ENCODE measurements at places on chromosomes 12 and 14.
A peak's percentile ranks its signal among the peaks of the same experiment; 100 is the strongest.

DNA sequence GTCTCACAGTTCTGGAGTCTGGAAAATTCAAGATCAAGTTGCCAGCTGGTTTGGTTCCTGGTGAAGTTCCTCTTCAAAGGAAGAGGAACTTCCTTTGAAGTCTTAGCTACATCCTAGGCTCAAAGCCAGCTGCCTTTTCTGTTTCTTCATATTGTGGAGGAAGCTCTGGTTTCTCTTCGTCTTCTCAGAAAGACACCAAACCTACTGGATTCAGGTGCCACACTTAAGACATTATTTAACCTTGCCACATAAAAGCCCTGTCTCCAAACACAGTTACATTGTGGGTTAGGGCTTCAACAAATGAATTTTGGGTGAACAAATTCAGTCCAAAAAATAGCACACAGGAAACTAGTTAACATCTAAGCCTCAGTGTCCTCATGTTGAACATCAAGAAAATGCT is 1019.8 kb downstream of the GALC start:
- no peak for DNase-seq

GRCh38 chr12:101074940-101075680 is 134.9 kb downstream of the SLC5A8 start:
- peak; percentile 58 for DNase-seq

DNA sequence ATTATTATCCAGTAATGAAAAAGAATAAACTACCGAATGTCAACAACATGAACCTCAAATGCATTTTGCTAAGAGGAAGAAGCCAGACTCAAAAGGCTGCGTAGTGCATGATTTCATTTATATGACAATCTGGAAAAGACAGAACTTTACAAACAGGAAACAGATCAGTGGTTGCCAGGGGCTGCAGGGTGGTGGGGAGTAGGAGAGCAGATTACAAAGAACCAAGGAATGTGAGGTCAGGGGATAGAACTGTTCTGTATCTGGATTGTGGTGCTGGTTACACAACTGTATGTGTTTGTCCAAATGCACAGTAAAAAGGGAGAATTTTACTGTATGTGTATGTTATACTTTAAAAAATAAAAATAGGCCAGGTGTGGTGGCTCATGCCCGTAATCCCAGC is 89.7 kb upstream of the MYL2 start:
- no peak for DNase-seq

GRCh38 chr14:73576391-73576790 is 7.4 kb downstream of the ACOT2 start:
- no peak for DNase-seq

DNA sequence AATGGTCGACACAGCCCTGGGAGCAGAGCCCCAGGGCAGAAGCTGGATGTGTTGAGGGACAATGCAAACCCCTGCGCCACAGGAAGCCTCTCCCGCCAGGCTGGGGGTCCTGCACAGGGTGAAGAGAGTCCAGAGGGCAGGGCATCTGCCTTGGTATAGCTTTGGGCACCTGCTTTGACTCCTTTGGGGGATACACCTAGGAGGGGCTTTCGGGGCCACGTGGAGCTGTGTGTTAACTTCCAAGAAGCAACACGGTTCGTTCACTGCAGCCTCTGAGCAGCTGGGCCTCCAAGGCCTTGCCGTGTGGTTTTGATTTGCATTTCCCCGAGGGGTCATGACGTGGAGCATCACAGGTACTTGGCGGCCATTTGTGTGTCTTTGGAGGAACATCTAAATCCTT is 5.8 kb upstream of the PUS1 start:
- no peak for DNase-seq

- peak; percentile 48 for DNase-seq
Measured at GRCh38 chr14:56210571-56210970, 92.4 kb downstream of the PELI2 start.

- peak; percentile 37 for DNase-seq
Measured at GRCh38 chr12:5807090-5807414, 138.0 kb downstream of the ANO2 start.

- no peak for DNase-seq
Measured at GRCh38 chr12:48017921-48018617, 13.8 kb upstream of the COL2A1 start.

GRCh38 chr12:104687823-104688573 is 231.2 kb downstream of the CHST11 start:
- DNase-seq = no peak

DNA sequence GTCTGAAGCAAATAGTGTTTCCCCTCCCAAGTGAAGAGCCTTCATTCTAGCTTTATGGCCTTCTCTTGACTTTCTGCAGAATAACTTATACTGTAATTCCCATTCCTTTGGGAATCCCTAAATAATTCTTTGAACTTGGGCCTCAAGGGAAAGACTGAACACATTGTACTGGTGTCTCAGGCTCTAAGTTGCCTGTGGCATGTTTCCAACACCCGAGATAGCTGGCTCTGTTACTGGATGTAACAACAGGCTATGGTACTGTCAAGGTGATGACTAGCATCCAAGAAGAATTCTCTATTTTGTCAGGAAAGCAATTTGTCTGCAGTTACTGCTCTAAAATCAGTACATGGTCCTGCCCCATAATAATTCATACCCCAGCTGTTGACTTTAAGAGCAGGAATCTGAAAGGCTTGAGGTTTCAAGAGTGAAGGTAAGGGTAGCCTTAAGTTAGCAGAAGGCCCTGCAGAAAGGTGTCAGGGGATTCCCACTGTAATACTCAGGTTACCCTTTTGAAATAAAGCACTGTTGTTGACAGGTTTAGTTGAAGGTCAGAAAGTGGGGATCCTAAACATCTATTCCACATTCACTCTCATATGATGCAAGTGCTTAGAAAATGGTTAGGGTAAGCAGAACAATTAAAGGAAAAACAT is 5.2 kb downstream of the GPX2 start:
- DNase-seq = no peak

DNA sequence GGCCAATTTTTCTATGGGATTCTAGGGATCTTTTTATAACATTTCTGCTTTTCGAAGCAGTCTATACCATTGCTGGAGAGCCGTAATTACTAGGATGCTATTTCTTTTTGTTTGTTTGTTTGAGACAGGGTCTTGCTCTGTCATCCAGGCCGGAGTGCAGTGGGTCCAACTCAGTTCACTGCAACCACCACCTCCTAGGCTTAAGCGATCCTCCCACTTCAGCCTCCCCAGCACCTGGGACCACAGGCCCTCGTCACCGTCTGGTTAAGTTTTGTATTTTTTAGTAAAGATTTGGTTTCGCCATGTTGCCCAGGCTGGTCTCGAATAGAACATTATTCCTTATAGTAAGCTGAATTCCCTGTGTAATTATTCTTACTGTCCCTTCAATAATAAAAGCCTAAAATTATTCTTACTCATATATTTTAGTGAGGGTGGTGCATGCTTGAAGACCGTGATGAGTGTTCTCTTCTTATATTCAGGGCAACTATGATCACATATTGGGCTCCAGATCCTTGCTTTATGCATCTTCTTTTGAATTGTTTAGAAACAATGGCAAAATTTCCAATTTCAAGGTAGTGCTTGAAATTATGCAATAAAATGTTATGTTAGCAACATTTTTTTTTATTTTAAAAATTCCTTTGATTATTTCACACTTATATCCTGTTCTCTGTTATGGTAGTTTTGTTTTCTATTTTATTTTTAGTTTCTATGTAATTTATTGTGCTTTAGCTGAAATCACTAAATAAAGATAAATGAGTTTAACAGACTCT is 66.2 kb downstream of the CRADD start:
- DNase-seq = no peak

DNA sequence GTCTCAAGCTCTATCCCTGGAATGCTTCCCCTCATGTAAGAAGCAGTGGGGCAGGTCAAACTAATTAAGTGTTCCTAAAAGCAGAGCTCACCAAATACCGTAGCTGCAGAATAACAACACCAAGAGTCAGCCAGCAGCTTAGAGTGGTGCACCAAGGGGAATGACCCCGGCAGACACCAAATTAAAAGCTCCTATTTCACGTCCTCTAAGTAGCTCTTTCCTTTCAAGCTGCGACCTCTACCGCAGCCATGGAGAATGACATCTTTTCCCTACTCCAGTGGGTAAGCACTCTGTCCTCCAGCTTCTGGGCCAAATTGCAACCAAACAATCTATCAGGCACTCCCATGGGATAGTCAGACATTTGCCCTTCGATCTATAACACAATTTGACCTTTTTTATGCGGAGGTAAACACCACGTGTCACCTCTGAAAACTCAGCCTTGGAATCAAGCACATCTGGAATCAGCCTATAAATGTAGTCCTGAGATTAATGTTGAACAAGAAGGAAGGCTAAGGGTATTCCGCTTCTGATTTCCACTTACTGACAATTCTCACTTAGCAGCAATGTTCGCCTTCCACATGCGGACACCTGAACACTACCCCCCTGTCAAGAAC is 67.6 kb upstream of the CDKN3 start:
- DNase-seq = peak; percentile 66

DNA sequence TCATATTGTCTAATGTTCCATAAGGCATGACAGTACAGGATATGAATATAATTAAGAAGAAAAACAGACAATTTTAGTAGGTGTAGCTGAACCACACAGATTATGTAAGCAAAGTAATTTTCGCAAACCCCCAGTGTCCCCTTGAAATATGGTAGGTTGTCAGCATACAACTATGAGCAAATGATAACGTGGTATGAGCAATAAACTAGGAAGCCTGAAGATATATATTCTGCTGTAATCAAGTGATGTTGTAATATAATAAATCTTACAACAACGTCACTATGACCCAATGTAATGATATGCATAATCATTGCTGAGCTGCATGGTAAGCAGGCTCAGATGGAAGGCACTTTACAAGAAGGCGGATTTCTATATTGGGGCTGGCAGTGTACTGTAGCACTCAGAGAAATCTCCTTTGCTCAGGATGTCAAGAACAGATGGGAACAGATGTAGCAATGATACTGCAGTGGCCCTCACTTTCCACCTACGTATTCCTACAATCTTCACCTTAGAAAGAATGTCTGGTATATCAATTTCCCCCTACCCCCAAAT is 47.8 kb upstream of the MYF6 start:
- no peak for DNase-seq

- no peak for DNase-seq
Measured at GRCh38 chr14:38761033-38761432, 342.0 kb downstream of the SEC23A start.

DNA sequence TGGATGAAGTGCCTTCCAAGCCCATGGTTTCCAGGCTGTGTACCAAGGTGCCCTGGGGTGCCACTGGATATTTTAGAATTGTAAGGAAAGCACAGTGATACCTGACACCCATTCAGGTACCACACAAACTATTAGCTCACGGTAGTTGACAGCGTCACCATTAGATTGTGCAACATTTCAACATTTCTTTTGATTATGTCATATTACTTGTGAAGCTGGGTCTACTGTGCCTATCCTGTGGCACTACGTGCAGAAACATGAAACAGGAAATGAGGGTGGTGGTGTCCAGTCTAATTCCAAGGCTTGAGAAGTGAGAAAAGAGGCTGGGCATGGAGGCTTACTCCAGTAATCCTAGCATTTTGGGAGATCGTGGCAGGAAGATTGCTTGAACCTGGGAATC is 75.5 kb upstream of the CPM start:
- DNase-seq = no peak

- DNase-seq = peak; percentile 86
Measured at GRCh38 chr12:120534203-120534702, at the start of gene RNF10. TSS of gene RNF10 (plus strand) at chr12:120534356. CDS start at chr12:120534812, 456 bp downstream.

DNA sequence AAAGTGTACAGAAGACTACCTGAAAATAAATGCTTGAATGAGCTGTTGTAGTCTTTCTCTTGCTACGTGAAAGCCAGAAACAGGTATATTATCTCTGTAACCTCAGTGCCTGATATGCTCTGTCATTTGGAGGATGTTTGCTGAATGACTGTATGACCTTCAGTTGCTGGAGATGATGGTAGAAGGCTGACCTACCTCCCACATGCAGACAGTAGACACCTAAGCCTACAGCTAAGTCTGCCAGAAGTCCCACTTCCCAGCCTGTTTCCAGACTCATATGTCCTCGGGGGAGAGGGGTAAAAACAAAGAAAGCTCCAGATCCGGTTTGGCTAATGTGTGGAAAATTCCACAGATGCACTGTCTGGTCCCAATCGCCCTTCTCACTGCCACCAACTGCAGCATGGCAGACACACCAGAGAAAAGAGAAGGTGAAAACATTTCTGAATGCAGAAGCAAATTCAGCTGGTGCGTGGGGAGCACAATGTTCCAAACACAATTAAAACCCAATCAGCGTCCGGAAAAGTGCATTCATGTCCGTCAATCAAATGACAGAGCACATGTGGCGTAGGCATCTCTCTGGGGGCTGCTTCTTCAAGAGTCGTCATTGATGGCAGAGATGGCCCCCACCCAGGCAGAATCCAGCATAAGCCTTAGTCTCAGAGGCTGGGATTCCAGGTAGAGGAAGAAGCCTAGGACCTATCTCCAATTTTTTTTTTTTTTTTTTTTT is 76.3 kb upstream of the TBX3 start:
- no peak for DNase-seq

DNA sequence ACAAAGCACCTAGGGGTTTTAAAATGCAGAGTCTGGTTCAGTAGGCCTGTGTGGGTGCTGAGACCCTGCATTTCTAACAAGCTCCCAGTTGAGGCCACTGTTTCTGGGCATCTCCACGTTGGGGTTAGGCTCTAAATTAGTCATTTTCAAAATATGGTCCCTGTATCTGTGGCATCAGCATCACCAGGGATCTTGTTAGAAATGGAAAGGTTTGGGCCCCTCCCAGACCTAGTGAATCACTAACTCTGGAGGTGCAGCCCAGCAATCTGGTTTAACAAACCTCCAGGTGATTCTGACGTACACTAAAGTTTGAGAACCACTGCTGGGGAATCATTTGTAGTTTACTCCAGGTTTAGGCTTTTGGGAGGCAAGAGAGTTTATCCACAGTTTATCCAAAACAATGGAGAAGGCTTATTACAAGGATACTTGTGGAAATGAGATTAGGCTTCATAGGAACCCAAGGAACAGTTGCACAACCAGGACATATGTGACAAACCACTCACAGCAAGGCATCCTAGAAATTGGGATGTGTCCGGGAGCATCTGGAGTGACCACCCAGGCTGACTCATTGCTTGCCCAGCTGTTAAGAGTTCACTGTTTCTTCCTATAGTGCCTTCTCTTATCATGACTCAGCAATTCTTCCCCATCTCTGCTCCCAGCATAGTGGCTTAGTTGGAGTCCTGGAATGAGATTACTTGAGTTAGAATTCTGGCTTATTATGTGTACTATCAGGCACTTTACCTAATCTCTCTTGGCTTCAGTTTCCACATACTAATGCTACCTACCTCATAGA is 71.6 kb upstream of the STXBP6 start:
- DNase-seq = peak; percentile 97

DNA sequence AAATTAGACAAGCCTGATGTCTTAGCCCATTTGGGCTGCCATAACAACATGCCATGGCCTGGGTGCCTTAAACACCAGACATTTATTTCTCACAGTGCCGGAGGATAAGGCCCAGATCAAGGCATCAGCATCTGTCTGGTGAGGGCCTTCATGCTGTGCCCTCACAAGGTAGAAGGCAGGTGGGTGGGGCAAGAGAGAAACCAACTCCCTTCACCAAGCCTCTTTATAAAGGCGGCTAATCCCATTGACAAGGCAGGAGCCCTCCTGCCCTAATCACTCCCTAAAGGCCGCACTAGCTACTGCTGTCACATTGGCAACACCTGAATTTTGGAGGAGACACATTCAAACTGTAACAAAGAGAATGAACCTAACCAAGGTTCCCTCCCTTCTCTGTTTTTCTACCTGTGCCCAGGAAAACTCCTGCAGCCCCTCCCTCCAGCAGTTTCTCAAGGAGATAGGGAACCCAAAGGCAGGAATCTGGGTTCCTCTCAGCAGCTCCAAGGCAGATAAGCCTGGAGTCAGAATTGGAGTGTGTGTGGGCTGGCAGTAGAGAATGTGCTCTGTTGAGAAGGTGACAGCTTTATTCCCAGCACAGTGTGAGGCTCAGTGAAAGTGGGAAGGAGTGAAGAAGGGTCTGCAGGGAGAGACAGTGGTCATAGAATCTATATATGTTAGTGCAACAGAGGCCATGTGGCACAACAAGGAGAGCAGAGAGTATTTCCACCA is 21.7 kb upstream of the GPATCH2L start:
- DNase-seq = no peak
